ENCODE measurements at places on chromosomes 2 and 18.

DNA sequence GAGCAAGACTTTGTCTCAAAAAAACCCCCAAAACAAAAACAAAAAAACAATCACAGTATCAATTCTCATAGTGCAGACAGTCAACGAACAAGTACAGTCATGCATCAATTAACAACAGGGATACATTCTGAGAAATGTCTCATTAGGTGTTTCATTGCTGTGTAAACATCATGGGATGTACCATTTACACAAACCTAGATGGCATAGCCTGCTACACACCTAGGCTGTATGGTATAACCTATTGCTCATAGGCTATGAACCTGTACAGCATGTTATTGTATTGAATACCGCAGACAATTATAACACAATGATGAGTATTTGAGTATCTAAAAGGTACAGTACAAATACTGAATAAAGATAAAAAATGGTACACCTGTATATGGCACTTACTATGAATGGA is 67.8 kb upstream of the LMAN1 start:
- no peak for DNase-seq

DNA sequence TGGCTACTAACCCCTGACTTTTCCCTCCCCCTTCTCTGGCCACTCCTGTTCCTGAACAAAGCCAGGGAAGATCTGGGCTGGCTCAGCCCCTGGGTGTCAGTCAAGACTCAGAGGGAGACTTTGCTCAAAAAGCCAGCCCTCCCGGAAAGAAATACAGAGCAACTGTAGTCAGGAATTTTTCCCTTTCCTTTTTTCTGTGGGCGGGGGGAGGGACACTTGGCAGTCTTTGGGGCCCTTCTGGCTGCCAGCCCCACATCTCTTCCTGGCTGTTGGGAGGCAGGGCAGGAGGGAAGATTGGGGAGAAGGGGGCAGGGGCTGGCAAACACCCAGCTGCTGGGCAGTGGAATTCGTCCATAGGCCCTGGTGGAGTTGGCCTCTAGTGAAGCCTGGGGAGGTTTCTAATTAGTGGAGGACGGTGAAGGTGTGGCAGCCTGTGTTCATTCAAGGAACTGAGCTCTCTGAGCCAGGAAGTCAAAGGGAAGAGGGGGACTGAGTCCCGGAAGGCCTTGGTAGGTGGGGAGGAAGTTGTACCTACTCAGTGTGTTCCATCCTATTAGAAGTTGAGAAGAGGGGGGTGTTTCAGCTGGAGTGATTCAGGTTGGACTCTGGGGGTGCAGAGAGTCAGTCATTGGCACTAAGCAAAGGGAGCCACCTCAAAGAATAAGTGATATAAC is 10.9 kb downstream of the IGFBP2 start:
- DNase-seq, result no peak

DNA sequence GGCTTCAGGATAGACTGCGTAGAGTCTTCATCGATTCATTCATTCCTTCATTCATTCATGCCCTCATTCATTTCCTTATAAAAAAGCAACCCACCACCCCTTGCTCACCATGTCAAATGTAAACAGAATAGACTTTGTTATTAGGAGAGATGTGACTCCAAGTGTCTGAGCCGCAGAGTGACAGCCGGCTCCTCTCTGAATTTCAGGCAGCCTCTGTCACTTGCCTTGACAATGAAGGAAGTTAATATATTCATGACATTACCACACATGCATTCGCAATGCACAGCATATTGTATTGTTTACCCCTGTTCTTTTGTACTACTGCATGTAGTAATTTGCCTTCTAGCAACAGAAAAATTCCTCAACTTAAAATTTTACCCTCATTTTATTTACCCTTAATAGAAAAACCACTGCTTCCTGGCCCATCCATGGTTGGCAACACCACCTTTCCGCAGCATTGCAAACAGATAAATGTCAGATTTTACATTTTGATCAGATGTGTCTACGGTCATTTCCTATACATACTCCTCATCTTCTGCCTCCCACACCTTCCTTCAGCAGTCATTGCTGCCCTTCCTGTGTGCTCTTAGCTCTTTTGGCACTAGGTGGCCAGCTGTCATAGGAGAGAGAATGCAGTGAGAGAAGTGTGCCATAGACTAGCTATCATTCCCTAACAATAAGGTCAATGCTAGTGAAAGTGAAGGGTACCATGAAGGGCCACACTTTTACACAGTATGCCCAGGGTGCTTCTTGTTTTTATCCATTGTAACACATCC is 1090.8 kb downstream of the BCL11A start:
- DNase-seq, result no peak

- DNase-seq, result no peak
Observed at GRCh38 chr2:233051241-233052149, 8.6 kb upstream of the INPP5D start.

- no peak for DNase-seq
Observed at GRCh38 chr18:55083461-55083860, 124.2 kb upstream of the CCDC68 start.

All from activated CD8-positive, alpha-beta memory T cell treated with anti-CD3 and anti-CD28 coated beads, Interleukin-2, amount 50 U/mL, for 48 hours (primary cell).